ENCODE measurements at places on chromosomes 1 and 21.

- DNase-seq = no peak
These were observed 25.2 kb upstream of the PCBP3 start for GRCh38 chr21:45618287-45618686.

- no peak for DNase-seq
These were observed 9.8 kb downstream of the SDHC start for GRCh38 chr1:161324020-161324419.

DNA sequence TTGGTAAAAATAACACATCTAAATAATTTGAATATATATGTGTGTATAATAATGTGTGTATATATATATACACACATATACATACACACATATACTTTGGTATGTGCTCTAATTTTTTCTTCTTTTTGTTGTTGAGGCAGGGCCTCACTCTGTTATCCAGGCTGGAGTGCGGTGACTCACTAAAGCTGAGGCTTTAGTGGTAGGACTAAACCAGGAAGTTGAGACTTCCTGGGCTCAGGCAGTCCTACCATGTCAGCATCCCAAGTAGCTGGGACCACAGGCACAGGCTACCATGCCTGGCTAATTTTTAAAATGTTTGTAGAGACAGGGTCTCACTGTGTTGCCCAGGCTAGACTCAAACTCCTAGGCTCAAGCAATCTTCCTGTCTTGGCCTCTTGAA, 46.7 kb upstream of the CXADR start:
- no peak for DNase-seq

DNA sequence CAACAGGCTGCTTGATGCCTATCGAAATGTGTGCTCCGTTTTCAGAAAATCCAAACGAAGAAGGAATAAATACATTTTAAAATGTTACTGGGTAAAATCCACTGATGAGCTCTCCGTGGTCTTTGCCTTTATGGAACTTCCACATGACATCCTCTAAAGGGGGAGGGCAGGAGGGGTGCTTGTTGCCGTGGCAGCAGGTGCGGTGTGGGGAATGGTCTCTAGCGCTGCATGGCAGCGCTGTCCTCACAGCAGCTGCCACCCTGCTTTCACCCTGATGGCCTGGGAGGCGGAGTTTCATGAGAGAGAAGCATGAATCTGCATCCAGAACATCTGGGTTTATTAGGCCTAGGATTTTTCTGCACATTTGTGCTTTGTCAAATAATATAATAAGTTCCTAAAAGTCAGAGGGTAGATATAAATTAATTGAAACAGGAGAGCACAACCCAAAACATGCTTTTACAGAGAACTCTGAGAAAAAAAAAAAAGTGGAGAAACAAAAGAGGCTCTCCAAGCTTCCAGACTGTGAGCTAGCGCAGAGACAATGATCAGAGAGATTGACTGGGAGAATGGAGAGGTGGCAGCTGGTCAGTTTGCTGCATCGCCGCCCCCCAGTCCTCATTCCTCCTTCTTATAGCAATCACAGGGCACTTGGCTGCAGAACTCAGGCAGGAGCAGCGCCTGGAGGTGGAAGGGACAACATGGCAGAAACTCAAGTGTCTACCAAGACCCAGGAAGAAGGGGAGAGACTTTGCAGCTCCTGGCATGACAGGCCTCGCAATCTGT, 228.6 kb downstream of the DSCAM start:
- no peak for DNase-seq

GRCh38 chr1:107493111-107493716, 352.4 kb downstream of the NTNG1 start:
- DNase-seq = peak; percentile 87

DNA sequence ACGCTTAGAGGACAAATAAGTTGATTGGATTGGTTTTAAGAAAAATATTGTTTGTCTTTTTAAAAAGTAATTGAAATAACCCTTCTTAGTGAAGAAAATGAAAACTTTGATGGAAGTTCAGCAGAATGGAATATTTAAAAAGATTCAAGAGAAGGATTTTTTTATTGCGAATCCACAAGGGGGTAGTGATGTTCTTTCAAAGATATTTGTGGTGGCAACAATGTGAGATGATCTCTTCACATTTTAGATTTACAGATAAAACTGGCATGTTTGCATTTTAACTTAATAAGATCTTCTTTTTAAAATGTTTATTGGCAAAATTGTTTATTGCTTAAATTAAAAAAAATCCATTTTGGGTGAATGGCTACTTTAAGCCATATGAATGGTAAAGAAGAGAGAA, 8.9 kb downstream of the CAMTA1 start:
- DNase-seq = peak; percentile 10

DNA sequence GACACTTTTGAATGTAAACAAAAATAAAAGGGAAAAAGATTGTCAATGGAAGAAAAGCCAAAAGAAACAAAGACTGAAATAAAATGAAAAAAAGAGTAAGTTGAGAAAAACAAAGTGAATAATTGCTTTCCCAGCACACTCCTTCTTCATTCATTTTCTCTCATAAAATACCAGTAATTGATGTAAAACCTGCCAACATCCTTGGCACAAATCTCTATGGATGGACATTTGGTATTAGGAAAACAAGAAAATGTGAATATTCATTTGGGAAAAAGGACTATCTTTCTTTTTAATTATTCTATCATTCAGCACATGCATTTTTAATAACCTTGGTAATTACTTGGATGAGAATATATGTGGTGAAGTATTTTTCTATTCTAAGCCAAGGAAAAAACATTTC, 204.4 kb upstream of the TNR start:
- DNase-seq = no peak

GRCh38 chr1:240308096-240308495, 216.4 kb downstream of the FMN2 start:
- DNase-seq = no peak

GRCh38 chr21:22710721-22711120, 1712.5 kb downstream of the NCAM2 start:
- no peak for DNase-seq

GRCh38 chr1:53576866-53577760, 117.9 kb downstream of the DMRTB1 start:
- DNase-seq = no peak

DNA sequence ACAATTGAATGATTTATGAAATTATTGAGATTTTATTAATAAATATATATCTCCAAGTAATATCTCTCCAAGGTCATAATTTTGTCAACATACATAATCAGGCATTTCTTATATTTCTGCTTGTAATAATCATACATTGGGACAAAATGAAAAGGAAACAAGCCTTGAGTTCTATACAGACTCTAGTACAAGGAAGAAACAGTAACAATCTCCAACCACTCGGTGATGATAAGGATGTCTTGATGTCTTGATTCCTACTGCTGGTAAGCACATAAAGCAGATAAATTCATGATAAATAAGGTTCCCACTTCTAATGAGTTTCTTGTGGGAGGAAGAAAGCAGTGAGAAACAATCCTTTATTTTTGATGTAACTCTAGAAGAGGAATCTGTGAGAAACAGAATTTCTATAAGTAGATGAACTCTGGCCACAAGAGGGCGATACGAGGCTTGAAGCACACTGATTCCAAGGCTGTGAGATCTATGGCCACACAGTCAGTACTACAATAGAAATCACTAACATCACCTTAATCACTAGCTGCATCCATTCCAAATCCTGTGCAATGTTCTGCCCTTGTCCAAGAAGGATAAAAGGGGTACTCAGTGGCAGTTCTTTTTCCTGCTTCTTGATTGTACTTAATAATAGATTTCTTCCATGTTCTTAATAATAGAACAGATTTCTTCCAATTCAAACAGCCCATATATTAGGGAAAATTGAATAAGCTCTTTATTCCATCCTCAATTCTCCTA, 41.4 kb upstream of the LRRC8B start:
- peak; percentile 54 for DNase-seq

DNA sequence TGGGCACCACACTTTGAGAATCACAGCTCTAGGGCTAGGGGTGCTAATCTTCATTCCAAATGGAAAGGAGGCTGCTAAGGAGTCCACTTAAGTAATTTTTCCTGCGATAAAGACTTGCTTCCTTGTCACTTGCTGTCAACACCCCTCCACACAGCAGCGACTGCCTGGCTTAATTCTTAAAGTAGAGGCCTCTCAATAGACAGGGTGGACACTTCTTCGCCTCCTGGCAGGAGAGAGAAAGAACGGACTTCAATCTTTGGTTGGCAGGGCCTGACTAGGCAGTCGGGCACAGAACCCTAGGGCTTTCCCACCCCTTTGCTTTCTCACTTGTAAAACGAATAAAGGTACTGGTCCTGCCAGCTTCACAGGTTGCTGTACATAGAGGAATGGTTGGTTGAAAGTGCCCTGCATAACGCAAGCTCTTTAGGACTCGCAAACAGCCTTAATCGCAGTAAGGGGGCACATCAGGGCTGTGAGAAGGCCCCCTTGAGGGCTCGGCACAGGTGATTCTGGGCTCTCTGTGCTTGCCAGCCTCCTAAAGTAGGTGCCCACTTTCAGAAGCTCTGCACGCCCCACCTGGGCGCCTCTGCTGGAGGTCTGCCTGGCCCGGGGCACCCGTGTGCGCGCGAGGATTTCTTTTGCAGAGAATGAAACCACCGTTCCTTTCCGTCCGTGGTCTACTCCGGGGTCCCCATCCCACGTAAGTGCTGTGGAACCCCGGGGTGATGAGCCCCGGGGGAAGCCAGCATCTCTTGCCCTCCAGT, 47.6 kb upstream of the CD34 start:
- DNase-seq = no peak

DNA sequence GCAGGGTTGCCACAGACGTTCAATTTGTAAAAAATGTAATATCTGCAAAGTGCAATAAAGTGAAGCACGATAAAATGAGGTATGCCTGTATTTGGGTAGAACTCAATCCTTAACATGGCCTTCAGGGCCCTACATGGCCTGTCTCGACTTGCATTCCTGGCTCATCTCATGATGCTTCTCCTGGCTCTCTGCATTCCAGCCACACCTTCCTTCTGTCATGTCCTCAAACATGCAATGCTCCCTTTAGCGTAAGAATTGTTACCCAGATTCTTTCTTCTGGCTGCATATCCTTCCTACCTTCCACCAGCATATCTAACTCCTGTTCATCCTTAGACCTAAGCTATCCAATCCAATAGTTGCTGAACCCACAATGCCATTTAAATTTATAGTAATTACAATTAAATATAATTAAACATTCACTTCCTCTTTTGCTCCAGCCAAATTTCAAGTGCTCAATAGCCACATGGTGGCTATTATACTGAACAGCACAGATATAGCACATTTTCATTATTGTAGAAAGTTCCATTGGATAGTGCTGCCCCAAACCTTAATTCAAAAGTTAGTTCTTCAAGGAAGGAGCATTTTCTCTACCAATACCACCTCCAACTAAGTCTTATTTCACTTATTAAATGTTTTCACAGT, 32.6 kb downstream of the FGGY start:
- no peak for DNase-seq

DNA sequence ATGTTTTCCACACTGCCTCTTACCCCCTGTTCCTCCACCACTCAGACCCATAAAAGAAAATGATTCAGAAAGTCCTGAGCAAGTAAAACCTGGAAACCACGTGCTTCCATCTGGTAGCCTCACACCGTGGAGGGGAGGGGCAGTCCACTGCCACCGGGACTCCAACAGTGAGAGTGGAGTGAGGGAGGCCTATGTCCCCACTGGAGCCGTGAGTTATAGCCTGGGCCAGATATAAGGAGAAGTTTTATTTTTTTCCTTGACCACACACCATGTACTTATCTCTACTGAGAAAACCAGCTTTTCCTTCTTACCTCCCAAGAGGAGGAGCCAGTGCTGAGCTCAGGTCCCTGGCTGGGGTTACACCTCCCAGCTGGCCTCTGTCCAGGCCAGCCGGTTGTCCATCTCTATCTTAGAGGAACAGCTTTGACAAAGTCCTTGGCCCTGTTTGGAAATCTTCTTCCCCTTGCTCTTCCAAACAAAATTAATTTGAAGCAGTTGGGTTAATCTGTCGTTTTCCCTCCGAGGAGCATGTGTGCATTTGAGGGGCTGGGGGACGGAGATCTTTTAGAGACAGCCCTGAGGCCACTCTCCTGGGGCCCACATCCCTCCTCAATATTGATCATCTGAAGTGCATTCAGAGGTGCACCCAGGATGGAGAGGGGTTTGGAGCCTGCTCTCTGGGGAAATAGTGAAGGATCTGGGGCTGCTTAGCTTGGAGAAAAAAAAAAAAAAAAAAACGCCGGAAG, 49.1 kb upstream of the SERBP1 start:
- no peak for DNase-seq

- DNase-seq = no peak
These were observed 9.2 kb downstream of the CLDN8 start for GRCh38 chr21:30206551-30207251.

DNA sequence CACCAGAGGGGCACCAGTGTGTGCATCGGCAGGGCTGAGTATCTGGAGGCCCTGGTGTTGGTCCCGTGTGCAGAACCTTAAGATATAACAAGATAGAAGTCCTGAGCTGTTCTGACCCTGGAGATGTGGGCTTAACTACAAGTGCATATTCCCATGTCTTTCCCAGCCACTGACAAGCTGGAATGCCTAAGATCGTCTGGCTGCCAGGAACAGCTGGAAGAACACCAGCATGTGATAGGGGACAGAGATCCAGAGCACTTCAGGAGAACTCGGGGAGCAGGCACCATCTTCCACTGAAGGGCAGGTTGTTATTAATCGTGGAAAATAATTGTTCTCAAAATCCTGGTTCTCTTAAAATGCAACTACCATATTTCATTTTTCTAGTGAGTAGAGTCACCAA, 419.9 kb upstream of the RUNX1 start:
- DNase-seq = no peak

GRCh38 chr1:226658546-226659125, 80.4 kb downstream of the ITPKB start:
- no peak for DNase-seq

GRCh38 chr1:21691739-21692138, 22.6 kb upstream of the RAP1GAP start:
- no peak for DNase-seq

- DNase-seq = no peak
These were observed 504.5 kb downstream of the LMO4 start for GRCh38 chr1:87833166-87833565.

DNA sequence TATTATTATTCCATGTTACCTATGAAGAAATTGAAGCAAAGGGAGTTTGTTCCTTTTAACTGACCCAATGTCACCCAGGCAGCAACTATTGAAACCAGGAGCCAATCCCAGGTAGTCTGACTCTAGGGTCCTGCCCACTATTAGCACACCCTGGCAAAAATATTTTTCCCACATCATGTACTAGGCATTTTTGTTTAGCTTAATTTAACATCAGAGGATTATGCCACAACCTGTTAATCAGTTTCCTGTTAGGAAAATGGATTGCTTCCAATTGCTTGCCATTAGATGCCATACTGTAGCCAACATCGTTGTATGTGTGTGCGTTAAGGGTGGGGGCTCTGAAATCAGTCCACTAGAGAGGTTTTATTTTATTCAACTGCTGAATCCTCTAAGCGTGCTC, 281.1 kb downstream of the DNM3 start:
- DNase-seq = no peak

GRCh38 chr1:202756391-202756790, 46.1 kb upstream of the SYT2 start:
- no peak for DNase-seq

DNA sequence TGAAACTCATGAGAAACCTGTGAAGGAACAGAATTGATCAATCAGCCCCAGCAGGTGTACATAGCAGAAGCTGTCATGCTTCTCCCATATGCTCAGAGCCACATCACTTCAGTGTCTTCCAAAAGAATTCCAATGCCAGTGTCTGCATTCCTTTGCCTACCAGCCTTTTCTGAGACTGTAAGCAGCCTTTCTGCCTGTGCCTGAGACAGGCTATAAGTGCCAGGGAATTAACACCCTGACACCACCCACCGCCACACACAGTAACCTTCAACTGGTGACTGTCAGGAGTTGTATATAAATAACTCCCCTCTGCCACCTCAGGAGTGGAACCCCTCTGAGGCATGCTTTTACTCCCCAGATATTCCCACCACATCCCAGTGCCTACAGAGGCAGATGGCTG, 38.1 kb upstream of the SLAMF9 start:
- no peak for DNase-seq

All from NCI-H2171 (cell line).